Stimulated activated CD4-positive, alpha-beta T cell treated with anti-CD3 and anti-CD28 coated beads, Interleukin-15, amount 100 ng/mL, for 24 hours (primary cell): ENCODE measurements at places on chromosomes 5 and 9.
A peak's percentile ranks its signal among the peaks of the same experiment; 100 is the strongest.

DNA sequence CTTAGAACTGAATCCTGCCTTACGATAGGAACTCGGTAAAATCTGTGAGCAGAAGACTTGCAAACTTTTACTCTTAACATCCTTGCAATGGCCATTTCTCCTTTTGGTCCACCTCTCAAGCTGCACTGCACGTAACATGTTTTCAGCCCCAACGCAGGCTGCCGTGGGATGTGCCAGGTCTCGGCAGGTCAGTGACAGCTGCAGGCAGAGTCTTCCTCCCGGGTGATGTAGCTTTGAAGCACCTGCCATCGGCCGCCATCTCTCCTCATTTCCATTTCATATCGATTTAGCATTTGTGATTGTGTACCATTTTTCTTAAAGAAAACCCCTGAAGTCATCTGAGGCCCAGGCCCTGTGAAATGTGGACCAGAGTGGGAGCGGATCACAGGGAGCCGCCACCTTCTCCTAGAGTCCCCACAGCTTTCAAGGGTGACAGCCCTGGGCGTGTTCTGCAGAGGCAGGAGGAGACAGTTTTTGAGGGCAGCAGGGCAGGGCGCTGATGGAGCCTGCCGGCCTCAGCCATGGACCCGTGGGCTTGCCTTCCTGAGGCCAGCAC is 25.8 kb upstream of the LPCAT1 start:
- DNase-seq, result no peak

DNA sequence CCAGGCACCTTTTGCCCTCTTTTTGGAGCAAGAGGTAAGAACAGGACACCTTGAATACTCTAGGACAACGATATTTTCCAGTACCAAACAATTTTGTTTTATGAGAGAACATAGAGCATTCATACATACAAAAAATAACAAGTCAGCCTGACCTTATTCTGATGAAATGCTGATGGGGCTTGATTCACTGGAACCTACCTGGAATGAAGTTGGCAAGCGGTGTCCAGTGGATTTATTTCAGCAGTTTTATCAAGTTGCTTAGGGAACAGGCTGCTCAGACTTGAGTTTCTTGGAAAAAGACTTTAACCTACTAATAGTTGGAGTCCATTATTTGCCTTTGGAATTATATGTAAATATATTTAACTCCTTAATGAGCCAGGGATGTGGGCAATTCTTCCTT is 322.0 kb downstream of the ARRDC3 start:
- DNase-seq, result no peak

GRCh38 chr9:105065098-105066088 is 137.4 kb upstream of the ABCA1 start:
- DNase-seq, result no peak

DNA sequence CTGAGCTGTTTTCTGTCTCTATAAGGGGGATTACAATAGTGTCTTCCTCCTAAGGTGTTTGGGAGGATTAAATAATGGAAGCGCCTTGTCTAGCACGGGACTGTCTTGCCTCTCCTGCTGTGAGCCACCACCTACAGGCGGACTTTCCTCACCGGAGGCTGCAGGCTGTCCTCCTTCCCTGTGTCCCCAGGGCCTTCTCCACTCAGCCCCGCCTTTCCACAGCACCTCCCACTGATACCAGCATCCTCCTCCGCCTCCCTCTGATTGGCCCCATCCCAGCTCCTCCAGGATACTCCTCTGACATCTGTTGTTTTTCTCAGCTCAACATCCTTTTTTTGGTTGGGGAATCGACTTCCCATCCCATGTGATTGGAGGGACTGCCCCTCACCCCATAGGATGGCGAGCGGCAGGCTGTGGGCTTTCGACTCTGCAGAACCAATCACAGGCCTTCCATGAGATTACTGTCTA is 851 bp upstream of the ZDHHC12 start:
- DNase-seq, result peak; percentile 74

GRCh38 chr5:153212471-153212870 is 278.0 kb upstream of the GRIA1 start:
- no peak for DNase-seq

GRCh38 chr5:116732591-116732990 is 158.0 kb upstream of the SEMA6A start:
- DNase-seq, result no peak

- DNase-seq, result no peak
These were observed 341.6 kb upstream of the PIK3R1 start for GRCh38 chr5:67873935-67874334.

DNA sequence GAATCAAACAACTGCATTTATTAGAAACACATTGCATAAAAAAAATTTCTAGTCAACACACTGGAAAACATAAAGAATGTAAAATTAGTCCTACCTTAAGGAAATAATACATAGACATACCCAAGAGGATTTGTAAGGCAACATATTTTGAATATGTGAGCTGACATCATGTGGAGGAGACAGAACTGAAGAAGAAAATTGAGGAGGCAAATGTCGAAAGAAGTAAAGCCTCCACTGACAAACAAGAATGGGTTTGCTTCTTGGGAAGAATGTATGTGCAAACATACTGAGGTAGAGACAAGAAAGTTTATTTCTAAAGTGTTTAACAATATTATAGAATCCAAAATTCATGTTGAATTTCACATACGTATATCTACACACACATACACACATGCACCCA is 363.0 kb upstream of the PDE4D start:
- no peak for DNase-seq

DNA sequence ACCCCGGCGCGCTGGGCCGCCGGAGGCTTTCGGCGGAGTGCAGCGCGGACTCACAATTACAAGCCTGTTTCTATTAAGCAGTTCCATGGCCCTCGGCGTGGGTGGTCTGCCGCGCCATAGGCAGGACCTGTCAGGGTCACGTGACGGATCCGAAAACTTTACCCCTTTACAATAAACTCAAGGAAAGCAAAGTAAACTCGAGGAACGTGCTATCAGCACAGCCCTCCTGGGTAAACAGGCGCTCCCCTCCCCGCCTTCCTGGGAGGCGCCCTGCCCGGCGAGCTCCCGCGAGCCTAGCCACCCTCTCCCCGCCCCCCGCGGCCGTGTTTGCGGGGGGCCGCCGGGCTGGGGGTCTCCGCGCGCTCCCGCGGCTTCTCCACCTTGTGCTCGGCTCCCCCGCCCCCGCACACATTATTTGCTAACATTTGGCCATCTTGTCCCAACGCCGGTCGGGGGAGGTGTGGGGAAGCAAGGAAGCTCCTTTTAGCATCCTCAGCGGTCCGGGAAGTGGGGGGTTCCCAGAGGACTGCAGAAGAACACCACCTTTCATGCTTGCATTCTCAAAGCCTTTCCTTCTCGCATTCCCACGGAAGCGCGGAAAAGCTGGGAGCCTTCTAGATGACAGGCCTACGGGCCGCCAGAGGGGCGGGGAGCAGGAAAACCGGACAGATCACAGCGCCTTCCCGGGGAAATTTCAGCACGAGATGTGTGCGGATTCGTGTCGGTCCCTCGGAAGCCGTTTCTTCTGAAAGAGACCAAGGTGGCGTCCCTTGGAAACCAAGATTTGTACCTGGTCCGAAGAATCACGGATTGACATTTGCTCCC is at the start of gene PTCH1:
Gene PTCH1 (minus strand): TSS at position 238 of the 825 bp plus-strand sequence.
- DNase-seq, result peak; percentile 59

DNA sequence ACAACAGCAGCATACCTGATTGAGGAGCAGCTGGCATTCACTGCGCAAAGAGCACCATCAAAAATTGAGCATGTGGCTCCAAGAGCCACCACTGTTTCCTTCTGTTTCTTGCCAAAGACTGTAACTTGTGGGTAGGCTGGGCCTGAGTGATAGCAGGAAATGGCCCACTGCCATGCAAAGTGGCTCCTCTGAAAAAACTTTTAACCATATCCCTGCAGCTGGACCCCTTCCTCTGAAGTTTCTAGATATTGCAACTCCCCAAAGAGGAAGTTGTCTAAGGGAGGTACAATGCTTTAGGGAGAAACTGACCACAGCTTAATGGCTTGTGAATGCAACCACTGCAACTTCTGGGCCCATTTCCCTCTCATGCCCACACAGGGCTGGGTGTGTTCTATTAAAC is 355.4 kb upstream of the PDE4D start:
- DNase-seq, result no peak

DNA sequence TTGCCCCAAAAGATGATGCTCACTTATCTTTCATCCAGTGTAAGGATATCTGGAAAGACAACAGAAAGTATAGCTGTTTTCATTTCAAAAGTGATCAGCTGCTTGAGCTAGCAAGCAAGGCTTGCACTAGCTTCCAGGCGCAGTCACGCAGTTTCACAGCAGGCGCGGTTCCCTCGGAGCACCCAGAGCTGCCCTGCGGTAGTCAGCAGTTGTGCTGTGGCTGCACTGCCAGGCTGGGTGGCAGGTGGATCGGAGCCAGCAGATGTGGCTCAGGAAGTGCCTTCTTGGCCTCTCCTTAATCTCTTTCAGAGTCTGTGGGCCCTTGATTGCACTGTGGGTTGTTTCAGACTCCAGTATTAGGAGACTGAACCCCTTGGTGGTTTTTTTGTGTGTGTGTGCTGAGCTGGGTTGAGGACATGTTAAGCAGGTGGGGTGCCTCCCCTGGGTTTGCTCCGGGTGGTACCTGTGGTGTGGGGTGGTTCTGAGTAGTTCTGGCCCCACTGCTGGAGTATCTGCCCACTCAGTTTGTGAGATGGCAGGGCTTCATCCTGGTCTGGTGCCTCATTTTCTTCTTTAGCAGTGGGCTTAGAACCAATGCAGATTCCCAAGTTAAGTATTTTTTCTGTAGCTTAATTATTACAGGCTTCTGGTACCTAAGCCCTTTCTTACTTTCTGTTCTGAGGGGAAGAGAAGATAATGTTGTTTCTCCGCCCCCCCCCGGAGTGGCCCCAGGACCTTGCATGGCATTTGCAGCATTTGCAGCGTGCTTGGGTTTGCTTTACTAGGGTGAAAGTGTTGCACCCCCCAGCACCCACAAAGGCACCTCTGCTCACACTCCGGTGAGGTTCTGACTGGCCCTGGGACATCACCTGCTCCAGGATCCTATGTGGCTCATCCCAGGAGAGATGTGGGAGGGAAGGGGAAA is 16.4 kb downstream of the TENT4A start:
- DNase-seq, result peak; percentile 52

GRCh38 chr9:34898846-34899245 is 59.2 kb upstream of the PHF24 start:
- DNase-seq, result no peak

DNA sequence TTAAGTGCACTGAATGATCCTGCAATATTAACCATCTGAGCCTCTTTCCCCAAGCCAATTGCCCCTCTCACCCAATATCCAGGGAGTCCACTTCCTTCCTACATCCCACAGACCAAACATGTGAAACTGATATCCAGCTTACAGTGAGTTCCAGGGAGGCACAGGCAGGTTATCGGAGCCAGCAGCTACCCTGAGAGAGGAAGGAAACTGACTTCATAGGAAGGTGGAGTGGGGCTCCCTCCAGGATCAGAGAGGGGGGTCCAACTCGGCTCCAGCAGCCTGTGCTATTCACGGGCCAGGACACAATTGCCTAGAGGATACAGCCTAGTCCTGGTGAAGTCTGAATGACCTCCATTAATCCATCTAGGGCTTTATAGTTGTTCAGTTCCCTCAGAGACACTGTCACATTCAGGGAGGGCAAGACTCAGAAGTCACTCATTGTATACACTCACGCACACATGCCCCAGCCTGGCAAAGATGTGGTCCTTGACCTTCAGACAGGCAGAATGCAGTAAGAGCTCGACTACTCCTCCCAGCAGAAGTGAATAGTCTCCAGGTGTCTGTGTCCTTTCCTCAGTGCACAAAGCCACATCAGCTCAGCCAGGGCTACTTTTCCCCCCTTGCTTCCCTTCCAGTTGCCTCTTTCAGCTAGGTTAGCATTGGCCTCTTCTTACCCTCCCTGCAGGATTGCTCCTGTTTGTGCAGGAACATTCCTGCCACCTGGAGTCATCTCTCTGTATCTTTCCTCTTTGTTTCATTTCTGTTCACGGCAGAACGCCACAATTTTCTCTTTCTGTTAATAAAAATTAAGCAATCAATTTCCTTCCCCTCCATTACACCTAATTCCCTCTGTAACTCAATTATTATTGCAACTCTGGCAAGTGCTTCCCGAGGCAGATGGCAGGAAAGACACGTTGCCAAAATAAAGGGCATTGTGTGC is 501.7 kb downstream of the ARHGEF28 start:
- DNase-seq, result no peak

DNA sequence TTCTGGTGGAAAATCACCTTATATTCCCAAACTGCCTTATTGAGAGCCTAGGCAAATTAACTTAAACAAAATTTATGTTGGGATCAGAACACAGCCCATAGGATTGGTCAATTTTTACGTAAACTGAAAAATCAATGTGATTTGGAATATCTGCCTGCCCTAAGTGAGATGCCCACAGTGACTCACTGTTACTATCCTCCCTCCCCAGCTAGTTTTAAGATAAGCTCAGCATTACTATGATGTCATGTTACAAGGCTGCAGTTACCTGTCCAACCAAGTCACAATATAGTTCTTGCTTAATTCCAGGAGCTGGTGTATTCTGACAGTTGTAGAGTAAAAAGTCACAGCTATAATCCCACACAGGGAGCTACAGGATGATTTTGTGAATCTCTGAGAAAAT is 23.1 kb downstream of the SKP1 start:
- DNase-seq, result no peak

DNA sequence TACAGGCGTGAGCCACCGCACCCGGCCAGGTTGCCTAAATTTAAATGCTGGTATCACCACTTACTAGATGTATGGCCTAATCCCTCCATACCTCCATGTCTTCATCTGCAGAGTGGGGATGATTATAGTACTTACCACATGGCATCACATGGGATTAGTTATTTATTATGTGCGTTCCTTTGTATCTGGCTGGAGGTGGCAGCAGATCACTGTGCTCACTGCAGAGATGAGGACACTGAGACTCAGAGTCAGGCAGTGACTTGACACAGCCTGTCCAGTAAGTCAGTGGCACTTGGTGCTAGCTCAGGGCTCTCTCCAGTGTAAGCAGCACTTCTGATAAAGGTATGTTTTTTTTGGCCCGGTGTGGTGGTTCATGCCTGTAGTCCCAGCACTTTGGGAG is 38.4 kb upstream of the HAND1 start:
- DNase-seq, result no peak

DNA sequence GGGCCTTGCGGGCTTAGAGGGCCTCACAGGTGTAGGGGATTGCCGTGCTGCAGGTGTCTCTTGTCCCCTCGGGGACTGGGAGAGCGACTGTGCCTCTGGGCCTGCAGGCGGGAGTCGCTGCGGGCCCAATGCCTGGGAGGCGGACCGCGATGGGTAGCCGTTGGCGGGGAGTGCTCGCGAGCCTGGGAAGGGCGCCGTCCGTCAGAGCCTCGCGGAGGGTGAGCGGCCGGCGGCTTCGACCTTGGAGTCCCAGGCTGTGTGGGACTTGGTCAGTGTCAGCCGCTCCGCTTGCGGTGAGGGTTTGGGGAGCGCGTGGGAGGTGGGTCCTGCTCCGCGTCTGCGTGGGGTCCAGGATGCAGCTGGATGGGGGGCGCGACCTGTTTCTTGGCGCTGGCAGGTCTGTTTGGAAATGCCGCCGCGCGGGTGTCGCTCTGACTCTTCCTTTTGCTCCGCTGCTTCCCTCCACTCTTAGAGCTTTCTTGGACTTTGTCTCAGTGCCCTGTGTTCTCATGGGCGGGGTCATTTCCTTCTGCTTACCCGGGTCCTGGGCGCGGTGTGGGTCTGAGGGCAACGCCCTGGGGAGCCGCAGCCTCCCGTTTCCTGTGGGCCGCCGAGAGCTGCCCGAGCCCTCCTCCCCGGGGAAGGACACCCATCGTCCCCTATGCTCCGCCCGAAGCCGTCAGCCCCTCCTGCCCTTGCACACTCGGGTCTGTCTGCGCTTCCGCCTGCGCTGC is 88.9 kb upstream of the CACNA1B start:
- DNase-seq, result no peak

GRCh38 chr5:134095887-134096589 is 18.4 kb upstream of the TCF7 start:
- no peak for DNase-seq
